Activated T-cell treated with anti-CD3 and anti-CD28 coated beads for 24 hours (primary cell): ENCODE measurements at places on chromosomes 2 and 18.

DNA sequence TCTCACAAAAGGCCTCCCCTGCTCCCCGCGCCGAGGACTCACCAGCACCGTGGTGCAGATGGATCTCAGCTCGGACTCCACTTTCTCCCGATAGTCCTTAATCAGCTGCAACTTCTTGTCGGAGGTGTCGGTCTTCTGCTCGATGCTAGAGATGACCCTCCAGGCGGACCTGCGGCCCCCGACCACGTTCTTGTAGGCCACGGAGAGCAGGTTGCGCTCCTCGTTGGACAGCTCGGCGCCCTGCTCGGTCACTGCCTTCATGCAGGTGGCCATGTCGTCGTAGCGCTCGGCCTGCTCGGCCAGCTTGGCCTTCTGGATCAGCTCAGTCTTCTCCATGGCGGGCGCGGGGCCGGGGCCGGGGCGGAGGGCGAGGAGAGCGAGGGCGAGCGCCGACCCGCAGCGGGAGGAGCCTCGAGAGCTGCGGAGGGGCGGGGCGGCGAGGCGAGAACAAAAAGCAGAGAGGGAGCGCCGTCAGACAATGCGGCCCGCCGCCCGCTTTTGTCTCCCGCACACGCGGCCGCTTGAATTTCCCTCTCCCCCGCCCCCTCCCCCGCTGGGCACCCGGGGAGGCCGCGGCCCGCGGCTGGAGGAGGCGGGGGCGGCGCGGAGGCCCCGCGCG lies 571 bp downstream of the YWHAQ start:
- peak; percentile 70 for DNase-seq

DNA sequence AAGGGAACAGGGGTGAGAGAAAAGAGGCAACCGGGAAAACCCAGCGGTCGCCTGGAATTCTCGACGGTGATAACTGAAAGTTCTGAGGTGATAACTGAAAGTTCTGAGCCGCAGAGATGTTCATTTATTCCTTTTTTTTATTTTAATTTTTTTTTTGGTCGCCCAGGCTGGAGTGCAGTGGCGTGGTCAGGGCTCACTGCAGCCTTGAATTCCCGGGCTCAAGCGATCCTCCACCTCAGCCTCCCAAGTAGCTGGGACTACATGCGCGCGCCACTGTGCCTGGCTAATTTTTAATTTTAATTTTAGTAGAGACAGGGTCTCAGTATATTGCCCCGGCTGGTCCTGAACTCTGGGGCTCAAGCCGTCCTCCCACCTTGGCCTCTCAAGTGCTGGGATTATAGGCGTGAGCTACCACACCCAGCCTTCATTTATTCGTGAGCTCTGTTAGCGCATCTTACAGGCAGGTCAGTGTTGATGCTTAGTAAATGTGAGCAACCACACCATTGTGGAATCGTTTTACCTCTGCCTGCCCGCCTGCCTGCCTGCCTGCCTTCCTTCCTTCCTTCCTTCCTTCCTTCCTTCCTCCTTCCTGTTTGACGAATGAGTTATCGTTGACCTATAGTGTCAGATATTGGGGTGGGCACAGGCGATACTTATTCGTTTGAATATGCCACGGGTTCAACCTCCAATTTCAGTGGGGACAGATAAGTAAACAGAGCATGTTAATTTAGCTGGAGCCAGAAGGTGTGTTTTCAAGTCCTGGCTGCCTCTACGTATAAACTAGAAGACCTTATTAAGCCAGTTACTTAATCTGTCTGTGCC lies 557 bp upstream of the E2F6 start:
- DNase-seq, result no peak

DNA sequence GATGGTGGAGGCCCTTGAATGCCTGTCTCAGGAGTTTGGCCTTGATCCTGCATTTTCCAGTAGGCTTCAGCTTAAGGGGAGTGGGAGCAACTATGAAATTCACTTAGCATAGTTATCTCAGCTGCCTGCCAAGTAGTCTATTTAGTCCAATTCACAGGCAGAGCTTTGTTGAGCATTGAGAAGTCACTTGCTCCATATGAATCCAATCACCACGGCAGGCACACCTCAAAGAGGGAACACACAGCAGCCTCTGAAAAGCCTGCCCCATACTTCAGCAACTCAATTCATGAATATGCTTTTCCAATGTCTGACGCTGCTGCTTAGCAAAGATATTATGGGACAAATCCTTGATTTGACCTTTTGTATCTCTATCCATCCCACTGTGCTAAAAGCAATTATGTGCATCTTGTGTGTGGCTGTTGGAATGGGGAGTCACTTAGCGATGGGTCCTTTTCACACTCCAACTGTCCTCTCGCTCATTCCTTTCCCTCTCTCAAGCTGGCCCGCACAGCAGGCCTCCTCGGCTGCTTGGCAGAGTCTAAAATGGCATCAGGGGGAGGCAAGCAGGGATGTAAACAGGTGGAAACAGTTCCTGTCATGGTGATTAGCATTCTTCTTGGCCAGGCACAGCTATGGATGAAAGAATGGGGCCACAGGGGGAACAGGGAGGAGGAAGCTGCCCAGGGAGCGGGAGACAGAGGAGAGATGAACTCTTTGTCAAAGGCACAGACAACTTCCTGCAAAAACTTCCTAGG lies 56.0 kb upstream of the LRPPRC start:
- DNase-seq, result no peak

DNA sequence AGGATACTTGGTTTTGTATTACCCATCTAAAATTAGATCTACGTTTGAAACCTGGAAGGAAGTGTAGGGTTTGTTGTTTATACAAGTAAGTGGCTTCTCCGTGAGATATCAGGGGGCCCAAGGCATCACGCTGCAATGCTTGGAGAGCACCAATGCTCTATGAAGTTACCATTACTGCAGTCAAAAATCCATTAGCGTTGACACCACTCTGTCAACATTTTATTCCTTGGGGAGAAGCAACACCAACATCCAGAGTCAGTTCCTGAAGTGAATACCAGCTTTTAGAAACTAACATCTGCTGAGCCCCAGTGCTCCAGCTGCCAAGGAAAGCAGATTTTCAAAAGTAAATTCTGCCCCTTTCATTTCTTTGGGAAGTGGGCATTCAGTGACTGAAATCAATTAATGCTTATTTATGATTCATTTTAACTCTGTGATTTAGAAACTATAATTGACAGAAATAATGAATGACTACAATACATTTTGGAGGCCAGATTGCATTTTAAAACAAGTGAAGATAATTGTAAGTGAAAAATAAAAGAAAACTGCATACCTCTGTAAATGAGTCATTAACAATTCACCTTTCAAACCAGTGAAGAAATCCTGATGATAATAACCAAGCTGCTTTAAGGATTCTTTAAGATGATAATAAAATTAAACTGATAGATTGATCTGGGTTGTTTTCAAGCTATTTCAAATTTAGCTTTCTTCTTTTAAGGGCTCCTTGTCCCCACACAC lies 30.5 kb downstream of the LRP1B start:
- DNase-seq, result no peak

DNA sequence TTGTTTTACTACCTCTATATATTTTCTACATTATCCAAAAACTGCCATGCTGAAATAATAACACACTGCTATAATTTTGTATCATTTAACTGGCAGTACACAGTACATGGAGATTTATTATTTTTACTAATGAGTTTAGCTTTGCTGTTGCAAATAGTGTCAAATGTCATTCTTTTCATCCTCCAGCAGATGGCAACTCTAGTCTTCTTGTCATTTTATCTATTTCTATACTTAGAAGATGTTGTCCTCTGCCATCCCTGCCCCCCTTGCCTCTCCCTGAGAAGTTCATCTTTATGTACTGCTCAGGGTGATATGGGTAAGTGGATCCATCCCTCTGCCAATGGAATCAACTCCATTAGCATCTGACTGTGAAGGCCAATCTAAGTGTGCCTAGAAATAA lies 21.7 kb upstream of the LRRTM1 start:
- DNase-seq, result no peak

- no peak for DNase-seq
Observed at GRCh38 chr18:9824474-9824832, 61.3 kb upstream of the TXNDC2 start.

DNA sequence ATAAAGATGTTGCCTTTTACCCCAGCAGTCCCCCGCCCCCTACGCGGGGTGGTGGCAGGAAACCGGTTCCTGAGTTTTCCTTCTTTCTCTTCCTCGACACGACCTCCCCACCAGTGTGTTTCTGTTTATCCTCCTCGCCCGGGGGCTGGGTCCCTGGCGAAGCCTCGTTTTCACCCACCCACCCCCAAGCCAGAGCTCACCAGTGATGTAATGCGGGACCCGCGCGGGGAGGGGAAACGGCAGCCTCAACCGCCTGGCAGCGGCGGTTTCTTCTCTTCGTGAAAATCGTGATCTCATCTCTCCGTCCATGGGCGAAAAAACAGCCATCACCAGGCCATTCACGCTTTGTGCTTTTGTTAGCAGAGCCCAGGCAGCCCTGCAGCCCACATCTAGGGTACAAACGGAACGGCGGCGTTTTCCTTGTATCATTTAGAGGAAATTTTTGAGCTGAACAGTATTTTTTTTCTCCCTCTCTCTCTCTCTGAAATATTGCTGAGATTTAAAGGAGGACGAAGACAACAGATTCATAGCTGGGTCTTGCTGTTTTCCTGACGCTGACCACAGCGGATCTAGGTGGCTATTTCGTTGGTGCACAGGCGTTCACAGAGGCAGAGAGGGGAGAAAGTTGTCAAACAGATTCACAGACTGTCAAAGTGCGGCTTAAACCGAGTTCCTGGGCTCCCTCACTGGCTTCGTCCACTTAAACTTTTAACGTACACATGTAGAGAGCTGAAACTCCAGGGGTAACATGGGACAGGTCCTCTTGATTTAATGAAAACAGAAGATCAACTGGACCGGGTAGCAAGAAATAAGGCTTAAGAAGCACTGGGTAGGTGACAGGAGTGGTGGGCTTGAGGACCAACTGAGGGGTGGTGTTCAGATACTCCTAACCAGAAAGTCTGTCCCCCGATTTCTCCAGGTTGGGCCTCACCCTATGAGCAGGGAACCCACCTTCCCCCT lies 21.9 kb upstream of the PAX3 start:
- DNase-seq, result no peak

DNA sequence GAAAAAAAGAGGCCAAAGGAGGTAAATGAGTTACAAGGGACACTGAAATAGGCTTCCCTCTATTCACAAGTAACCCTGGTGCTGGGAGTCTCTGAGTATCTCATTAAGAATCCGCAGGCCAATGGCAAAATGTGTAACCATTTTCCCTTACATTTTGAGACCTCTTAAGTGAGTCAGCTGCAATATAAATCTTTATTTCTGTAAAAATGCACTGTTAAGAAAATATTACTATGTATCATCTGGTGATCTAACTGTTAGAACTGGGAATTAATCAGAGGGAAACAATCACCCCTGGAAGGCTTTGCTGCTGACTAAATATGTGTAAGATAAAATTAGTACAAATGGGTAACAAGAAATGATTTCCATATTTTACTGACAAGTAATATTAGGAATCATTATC lies 483.1 kb upstream of the CHST9 start:
- no peak for DNase-seq
